Activated naive CD4-positive, alpha-beta T cell (primary cell): ENCODE measurements at places on chromosomes 6 and 20.

GRCh38 chr20:3470627-3471396 is at the start of gene ATRN:
ATRN (plus strand) TSS chr20:3471018; CDS start chr20:3471108, 90 bp downstream.
- DNase-seq: peak; percentile 55

GRCh38 chr6:80974579-80974978 is 777.9 kb downstream of the TENT5A start:
- no peak for DNase-seq

- no peak for DNase-seq
These were observed 548.2 kb downstream of the KIF16B start for GRCh38 chr20:16025084-16025483.

DNA sequence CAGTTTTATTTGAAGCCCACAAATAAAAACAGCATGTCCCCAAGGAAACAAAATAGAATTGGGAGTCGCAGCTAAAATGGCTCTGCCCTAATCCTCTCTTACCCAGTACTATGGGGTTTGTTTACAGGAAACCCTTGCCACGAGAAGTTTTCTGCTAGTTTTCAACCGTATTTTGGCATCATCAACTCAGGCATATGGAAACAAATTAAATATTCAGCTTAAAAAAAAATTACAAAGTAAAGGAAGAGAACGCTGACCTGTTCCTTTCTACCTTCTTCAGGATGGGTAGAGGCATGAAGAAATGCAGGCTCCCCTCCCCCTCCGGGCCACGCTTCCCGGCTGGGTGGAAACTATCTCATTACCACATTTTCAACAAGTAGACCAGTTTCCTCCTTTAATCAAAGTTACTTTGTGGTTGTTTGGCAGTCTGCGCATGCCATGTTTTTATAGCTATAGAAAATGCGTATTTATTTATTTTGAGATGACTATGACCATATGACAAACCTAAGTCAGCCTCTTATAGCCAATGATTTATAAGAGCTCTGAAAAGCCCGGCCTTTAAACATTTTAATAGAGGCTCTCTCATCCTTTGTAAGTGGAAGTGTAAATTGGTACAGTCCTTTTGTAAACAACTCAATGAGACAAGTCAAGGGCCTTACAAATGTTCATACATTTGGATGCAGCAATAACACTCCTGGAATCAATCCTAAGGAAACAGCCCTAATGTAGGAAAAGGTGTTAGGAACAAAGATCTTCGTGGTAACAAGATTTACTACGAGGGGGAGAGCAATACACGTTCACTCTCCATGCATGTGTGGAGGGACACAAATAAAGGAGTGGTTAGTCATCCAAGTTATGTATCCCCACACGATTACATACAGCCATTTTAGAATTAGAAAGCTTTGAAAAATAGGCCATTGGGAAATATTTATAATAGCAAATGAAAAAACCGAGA is 16.1 kb upstream of the ZNF217 start:
- DNase-seq: peak; percentile 62

DNA sequence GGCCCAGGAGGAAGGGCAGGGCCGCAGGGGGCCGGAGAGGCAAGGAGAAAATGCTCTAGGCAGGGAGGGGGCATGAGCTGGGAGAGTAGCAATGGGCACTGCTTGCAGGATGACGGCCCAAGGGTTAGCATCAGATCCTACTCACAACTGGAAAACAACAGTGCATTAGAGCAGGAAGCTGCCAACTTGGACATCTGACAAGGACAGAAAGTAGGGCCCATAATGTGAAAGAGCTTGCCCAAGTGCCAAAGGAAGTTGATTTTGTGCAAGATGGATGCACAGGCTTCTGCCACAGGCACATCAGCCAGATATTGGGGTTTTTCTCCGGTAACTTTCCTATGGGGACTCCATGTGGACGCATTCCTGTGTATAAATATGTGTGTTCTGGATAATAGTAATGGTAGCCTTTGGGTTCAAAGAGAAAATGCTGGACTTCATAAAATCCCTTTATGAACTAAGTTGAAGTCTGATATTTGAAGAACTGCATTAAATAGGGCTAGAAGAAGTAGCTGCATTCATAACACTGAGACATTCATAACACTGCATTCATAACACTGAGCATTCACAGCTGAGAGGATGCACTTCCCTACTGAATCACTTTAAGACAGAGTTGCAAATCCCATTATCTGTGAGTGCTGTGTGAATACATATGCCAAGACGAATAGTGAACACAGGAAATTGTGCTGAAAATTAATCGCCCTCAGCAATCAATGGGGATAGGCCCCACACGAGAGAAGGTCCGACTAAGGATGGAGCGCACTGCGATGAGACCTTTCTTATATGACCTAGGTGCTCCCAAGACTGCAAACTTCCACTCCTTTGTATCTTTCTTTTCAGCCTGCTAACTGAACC is 235.6 kb upstream of the PRDM1 start:
- no peak for DNase-seq

DNA sequence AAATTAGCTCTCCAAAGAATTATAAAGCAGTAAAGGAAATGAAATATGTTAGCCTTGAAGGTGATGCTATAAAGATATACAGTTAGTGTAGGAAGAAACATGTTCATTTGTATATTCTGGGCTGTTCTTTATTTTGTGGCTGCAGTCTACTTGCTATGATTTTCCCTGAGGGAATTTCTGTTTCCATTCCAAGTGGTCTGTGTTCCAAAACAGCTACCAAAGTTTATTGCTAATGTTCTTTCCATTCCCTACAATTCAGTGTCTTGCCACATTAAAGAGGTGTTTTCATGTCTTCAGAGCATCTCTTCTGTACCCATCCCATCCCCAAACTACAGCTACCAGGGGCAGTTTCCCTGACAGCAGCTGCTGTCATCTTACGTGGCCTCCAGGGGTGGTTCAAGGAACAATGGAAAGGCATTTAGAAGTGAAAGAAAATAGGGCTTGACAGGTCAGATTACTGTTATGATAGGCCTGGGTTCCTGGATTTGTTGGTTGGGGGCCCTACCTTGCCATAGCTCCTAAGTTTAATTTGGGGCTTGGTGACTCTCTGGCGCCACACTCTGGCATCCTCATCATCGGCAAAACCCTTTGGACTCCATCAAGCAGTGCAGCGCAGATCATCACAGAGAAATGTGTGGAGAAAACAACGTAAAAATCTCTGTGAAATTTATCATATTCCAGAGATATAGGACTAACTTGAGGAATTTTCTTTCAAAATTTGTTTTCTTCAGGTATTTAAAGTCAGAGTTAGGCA is 33.8 kb upstream of the AIG1 start:
- no peak for DNase-seq

GRCh38 chr6:44444853-44445252 is 57.3 kb downstream of the CDC5L start:
- DNase-seq: no peak

GRCh38 chr20:15807271-15807670 is 766.0 kb downstream of the KIF16B start:
- no peak for DNase-seq

GRCh38 chr6:105744815-105745214 is 341.3 kb upstream of the PRDM1 start:
- DNase-seq: no peak

- no peak for DNase-seq
These were observed 1.9 kb upstream of the DEF6 start for GRCh38 chr6:35295521-35296315.

GRCh38 chr6:22583927-22584326 is 14.6 kb downstream of the HDGFL1 start:
- no peak for DNase-seq

DNA sequence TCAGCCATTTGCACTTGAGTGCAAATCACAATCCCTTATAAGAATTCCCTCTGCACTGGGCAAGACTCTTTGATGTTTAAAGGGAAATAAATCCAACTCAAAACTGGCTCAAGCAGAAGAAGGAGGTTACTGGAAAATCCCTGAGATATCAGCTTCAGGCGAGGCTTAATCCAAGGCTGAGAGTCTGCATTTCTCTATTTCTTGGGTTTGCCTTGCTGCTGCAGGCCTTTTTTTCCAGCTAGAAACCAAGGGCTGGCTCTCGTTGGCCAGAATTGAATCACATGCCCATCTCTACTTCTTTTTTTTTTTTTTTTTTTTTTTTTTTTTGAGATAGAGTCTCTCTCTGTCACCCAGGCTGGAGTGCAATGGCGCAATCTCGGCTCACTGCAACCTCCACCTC is 11.7 kb downstream of the HCK start:
- DNase-seq: no peak

DNA sequence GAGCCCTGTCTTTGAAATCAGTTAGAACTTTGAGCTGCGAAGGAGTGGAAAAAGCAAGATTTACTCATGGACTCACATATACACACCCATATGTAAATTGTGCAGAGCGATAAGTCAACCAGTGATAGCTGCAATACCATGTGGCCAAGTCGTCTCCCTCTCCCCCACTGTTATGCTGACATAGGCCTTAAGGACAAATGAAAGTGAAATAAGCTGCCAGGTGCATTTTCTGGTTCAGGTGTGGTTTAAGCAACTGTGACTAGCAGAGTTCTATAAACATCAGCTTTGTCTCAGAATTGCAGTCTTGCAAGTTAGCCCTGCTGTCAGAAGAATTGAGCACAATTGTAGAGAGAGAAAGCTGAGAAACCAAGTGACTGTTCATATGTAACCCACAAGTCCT is 9.6 kb downstream of the FAM83B start:
- DNase-seq: no peak

DNA sequence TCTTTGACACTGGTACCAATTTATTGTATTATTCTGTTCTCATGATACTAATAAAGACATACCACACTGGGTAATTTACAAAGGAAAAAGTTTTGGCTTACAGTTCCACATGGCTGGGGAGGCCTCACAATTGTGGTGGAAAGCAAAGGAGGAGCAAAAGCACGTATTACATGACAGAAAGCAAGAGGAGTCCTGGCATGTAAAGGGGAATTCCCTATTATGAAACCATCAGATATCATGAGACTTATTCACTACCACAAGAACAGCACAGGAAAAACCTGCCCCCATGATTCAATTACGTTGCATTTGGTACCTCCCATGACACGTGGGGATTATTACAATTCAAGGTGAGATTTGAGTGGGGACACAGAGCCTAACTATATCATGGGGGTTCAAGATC is 43.4 kb downstream of the SLC22A2 start:
- no peak for DNase-seq

DNA sequence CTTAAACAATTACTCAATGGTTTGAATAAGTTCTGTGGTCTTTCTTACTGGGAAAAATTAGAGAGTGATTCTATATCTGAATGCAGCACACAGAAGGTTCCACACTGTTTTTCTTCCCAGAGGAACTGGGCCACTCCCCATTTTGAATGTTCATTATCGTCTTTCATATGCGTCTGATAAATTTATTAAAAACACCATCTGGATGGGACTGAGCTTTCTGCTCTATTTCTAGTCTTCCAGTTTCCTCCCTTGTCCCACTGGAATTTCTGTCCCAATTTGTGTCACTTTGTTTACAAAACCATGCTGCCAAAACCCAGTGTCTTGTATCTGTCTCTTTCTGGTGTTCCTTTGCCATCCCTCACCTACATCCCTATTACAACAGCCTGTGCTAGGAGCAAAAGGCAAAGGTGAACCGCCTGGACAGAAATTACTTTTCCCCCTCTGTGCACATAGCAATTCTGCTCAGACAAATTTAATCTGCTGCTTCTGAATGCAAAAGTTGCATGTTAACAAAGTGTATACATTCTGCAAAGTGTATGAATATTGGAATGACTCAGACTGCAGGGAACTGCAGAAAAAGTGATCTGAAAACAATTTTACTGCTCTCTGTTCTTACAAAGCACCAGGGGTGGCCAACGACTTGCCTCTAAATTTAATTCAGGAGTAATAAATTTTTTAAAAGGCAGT is 333.6 kb downstream of the BTBD9 start:
- no peak for DNase-seq

- no peak for DNase-seq
These were observed 243.8 kb upstream of the PMEPA1 start for GRCh38 chr20:57953638-57954037.

- DNase-seq: no peak
These were observed 20.7 kb downstream of the PRPF6 start for GRCh38 chr20:64001607-64002011.

DNA sequence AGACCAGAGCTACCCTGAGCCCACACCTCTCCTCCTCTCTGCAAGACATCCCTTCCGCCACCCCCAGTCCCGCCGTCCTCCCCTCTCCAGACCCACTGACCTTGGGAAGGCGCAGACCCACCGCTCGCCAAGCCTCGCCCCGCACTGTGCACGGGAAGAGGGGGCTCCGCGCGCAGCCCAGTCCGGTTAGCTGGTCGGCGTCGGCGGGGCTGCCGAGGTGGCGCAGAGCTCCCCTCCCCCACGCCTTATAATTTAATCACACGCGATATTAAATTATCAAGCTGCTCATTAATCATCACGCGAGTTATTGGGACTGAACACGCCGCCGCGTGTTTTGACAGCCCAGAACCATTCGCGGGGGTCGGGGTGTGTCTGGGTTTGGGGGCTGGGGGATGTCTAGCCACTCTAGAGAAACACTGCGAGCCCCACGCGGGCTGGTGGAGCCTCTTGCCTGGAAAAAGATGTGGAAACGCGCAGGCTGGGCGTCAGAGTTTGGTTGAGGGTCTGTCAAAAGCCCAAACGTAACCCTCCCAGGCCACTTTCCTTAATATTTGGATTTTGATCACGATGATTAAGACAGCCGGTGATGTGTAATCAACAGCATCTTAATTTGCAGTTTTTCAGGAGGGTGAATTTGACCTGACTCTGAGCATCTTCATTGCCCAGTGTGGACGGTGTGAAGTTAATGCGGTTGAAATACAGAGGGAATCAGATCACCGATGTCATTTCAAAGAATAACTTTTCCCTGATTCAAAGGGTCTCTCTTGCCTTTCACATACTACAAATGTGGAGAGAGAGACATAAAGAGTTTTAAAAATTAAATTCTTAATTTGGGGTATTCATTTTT is at the start of gene LINC00237:
LINC00237 (minus strand) TSS at position 188 of the 847 bp plus-strand sequence.
- DNase-seq: no peak

GRCh38 chr6:11595903-11596302 is 58.4 kb downstream of the TMEM170B start:
- DNase-seq: no peak

DNA sequence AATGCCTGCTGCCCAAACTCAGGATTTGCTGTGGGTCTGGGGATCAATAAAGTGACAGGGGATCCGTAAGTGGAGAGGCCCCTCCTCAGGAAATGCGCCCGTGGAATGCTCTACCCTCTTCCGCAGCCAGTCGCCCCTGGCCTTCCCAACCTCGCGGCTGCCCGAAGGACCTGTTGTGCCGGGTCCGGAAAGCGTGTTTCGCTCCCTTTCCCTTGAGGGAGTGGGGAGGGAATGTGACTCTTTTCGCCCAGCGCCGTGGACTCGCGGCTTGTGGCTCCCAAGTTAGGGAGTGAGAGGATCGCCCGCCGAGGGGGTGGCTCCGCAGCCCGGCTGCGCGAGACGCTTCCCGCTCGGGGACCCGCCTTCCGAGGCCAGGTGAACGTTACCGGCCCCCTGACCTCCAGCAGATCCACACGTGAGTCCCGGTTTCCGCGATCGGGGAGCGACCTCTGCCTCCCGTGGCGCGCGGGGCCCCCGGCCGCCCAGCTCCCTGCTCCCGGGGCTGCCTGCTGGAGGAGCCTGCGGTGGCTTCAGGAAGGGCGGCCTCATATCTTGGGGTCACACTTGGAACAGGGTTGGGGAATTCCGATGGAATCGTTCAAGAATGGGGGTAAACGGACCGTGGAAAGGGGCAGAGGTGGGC is 666 bp downstream of the TPD52L1 start:
- DNase-seq: no peak

GRCh38 chr6:158170656-158171081 is 2.5 kb downstream of the GTF2H5 start:
- DNase-seq: no peak
